ENCODE measurements at places on chromosomes 7 and 10.

DNA sequence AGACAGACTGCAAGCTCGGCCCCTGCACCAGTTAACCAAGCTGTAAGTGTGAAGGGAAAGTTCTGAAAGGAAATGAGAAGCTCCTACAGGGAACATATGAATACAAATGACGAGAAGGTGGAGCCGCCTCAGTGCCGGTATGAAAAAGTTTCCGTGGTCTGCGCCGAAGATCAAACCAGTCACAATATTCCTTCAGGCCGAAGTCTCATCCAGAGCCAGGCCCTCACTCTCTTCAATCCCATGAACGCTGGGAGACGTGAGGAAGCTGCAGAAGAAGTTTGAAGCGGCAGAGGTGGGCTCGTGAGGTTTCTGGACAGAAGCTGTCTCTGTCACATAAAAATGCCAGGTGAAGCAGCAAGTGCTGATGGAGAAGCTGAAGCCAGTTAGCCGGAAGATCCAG, 71.9 kb downstream of the CFAP46 start:
- no peak for DNase-seq

DNA sequence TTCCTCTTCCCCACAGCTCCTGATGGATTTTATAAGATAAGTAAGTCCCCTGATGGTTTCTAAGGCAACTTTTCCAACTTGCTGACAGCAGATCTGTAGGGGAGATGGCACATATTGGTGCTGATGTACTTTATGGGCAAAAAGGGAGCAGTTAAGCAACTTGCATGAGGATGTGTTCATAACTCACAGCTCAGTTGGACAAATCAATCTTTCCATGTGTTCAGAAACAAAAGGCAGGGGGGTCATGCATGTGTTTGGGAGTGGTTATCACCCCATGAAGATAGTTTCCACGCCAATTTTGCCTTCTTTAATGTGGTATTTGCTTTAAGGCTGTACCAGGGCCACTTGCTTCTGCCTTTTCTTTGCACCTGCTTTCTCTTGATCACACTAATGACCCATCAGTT, 6.1 kb downstream of the RBM20 start:
- DNase-seq = no peak

DNA sequence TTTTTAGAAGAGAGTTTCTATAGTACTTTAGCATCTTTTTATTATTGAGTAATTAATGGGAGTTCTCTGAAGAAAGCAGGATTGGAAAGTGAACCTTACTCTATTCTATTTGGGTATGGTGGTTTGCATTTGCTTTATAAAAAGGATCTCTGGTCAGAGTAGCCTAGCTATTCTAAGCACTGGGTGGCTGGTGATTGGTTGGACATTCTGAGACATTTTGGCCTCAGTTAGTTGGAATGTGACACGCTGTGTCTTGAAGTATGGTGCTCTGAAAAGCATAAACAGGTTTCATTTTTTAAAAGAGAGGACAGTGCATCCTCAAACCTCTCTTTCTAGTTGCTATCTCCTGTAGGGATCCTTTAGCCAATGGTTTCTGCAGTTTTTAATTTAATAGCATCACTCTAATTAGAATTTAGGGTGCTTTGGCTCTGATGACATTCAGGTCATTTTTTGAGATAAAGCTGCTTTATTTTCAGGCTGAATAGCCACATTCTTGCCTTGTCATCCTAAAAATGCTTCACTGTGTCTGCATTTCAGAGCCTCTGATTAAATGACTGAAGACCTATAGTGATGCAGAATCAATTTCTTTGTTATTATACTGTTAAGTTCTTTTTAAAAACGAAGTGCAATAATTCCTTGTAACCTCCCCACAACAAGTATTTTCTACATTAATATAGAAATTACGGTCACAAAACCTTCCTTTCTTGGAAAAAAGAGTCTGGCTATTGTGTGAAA, 20.6 kb downstream of the TMEM178B start:
- no peak for DNase-seq

DNA sequence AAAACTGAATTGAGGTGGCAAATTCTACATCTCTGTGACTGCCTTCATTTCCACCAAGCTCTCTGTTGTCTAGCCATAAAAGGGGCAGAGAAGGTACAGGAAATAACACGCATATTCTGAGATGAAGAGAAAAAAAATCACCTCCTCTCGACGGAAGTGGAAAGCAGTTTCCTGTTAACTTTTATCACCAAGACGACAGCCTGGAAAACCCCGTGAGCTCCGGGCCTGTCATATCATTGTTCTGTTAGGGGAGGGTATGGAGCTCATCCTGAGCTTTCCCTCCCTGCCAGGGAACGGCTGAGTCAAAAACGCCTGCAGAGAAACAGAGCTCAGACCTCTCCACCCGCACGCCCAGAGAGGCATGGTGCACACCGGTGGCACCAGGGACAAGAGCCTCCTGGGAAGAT, 200.3 kb downstream of the PRPF18 start:
- DNase-seq = no peak

- peak; percentile 88 for DNase-seq
These were observed 24.9 kb upstream of the NEBL start for GRCh38 chr10:20922033-20922432.

DNA sequence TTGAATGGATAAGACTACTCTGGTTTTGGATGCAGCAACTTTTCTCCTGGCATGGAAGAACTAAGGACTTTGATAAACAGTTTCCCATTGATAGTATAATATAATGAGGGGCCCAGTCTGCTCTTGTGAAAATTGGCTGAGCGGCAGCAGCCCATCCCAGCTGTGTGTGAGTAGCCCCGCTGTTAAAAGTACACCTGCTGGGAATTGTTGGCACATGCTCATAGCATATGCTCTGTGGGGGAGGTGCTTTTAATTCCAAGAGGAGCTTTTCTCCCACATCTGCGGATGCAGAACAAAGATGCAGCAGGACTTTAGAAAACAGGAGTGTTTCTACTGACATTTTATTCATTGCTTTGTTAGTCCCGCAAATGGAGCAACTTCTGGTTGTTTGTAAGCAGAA, 19.0 kb downstream of the SRI start:
- DNase-seq = no peak

DNA sequence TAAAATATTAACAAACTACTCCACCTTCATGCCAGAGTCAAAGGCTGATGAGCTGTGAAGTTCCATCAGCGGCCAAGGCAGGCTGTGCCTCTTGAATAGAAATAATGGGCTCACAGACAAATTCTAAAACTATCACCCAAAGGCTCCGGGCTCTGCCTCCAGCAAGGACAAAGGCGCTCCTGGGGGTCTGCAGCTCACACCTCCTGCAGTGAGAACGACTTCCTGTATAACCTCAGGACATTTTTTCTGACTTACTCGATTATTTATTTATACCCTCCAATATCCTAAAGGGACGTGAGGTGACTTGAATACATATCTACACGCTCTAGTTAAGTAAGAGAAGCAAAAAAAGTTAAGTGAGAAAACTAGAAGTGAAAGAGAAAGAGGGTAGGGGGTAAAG, 500.7 kb downstream of the CCSER2 start:
- DNase-seq = no peak

All from NCI-H187 treated with DMSO at 0.1 percent for 48 hours (cell line).